ENCODE measurements at places on chromosomes 5 and 9.

DNA sequence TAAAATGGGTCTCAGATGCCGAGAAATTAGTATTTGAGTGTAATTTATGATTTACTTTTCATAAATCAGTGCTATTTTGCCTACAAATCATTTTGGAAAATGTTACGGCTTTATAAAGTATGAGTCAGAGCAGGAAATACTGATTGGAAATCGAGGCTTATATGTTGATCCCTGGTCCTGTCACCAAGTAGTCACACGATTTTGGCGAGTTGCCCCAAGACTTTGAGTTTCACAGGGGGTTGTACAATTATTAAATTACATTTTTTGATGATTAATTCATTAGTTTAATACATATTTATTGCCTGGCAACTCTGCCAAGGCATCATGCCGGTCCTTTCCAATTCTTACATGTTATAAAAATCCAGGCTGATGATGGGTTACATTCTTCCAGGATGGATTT lies 443.9 kb upstream of the KLF4 start:
- no peak for DNase-seq

DNA sequence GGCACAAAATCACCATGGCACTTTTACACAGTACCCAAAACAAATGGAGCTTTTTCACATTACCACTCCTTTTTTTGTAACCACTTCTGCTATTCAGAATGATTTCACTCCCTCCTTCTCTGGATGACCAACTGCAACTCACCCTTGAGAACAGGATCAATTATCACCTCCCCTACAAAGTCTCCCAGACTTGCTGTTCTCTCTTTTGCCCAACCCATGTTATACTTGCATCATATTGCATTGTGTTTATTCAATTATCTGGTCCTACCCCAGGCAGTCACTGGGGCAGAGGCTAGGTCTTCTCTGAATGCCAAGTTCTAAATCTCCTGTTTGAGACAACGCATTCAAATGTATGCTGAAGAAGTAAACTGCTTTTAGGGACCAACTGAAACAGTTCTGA lies 96.0 kb downstream of the GPR21 start:
- no peak for DNase-seq

GRCh38 chr9:86217076-86217755 lies 42.2 kb downstream of the C9orf153 start:
- no peak for DNase-seq

DNA sequence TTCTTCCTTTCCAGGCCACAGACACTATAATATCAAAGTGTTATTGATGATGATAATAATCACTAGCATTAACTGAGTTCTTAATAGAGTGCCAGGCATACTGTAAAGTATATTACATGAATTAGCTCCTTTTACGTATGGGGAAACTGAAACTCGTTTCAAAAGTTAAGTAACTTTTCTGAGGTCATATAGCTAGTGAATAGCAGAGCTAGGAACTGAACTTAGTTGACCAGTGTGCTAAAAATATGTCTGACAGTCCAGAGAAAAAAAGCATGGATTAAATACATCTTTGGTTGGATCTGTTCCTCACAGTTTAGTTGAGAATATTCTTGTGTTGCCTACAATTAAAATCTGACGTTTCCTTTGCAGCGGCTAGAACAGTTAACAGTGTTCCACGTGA lies 18.4 kb upstream of the CATSPER3 start:
- DNase-seq: no peak

GRCh38 chr9:33143241-33143661 lies 23.9 kb downstream of the B4GALT1 start:
- DNase-seq: no peak

DNA sequence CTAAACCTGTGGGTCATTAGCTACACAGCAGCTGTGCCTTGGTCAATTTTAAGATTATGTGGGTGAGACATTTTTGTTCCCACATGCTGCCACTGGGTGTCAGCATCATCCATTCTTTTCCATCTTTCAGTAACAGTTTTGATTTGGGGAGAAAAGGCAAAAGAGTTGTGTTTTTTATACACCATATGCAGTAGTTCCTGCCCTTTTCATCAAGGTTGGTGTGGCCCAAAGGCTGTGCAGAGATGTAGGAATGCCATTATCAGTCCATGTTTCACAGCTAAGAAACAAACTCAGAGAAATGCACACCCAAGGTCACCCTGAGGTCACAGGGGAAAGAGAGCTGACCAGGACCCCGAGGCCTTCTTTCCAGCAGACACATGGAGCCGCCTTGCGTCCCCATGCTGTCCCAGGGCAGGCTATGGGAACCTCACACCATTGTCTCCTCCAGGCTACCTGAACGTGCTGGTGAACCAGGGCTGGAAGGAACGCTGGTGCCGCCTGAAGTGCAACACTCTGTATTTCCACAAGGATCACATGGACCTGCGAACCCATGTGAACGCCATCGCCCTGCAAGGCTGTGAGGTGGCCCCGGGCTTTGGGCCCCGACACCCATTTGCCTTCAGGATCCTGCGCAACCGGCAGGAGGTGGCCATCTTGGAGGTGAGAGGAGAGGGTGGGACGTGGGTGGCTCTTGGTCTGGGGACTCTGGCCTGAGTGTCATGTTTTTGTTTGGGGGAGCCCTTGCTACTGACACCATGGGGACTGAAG lies 27.8 kb upstream of the GRPEL2 start:
- peak; percentile 52 for DNase-seq

DNA sequence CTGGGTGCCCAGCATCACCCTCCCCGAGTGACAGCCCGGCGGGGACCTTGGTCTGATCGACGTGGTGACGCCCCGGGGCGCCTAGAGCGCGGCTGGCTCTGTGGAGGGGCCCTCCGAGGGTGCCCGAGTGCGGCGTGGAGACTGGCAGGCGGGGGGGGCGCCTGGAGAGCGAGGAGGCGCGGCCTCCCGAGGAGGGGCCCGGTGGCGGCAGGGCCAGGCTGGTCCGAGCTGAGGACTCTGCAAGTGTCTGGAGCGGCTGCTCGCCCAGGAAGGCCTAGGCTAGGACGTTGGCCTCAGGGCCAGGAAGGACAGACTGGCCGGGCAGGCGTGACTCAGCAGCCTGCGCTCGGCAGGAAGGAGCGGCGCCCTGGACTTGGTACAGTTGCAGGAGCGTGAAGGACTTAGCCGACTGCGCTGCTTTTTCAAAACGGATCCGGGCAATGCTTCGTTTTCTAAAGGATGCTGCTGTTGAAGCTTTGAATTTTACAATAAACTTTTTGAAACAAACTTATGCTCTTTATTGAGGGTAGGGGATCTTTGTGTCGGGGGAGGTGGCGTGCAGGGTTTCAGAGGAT lies 1.3 kb downstream of the GADD45G start:
- no peak for DNase-seq

DNA sequence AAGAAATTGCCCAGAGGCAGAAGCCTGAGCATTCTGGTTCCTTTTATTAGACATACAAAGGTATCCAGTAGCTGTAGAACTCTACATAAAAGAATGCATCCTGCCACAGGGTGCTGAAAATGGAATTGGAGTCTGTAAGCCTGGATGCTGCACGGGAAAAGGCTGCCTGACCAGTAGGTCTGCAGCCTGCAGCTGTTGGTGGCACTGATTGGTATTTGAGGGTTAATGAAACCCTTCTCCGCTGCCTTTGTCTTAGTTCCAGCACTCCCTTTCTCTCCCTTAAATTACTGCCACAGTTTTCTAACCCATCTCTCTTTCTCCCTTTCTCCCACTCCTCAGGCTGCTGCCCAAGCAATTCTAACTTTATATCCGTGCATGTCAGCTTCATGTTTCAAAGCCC lies 64.7 kb downstream of the BRINP1 start:
- DNase-seq: no peak

- DNase-seq: no peak
Measured at GRCh38 chr9:126642839-126643238, 29.1 kb downstream of the LMX1B start.

DNA sequence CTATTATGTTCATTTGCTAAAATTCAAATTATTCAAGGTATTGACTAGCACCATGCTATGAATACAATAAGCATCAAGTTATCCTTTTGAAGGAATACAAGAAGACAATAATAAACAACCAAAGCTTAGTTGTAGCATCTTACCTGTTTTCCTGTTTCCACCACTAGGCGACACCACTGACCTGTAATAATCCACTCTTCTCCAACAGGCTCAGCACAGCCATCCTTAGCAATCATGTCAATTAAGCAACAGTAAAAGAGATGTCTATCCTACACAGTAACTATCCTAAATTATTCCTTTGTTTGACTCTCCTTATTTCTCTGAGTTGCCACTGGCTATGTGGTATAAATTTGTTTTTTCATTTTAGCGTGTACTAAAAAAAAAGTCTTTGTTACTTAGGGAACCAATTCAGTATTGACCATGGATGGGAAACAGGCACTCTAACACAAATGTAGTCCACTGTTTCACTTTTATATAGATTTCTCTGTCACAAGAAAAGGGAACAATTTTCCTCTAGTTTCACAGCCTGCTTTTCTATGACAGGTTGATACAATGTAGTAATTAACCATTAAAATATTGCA lies 46.2 kb downstream of the PCA3 start:
- peak; percentile 26 for DNase-seq

DNA sequence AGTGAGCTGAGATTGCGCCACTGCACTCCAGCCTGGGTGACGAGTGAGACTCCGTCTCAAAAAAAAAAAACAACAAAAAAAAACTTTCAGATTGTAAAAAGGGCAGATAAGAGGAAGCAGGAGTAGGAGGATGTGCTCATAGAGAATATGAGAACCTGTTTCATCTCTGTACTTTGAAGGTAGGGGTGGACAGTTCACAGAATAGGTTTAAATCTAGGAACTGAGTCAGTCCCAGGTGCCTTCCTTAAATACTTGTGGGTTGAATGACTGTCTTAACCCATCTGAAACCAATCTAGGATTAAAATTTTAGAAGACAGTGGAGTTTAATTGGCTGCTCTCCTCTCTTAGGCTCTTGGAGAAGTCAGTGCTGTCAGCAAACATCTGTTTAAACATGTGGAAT lies 12.4 kb downstream of the POLK start:
- no peak for DNase-seq

DNA sequence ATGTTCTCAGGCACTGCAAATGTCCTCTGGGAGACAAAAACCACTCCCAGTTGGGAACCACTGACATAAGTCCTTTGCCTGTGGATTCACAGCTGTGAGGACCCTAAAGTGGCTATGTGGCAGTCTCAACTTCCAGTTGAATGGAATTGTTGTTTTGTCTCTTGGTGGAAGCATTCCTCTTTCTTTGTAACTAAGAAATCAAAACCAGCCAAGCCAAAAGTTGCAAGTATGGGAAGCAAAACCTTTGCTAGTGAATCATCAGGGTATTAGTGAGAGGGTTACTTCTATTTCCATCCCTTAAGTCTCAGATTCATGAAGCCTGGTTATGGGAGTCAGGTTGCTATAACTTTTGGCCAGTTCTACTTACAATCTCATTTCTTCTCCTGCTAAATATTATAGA lies 49.8 kb upstream of the RPS23 start:
- no peak for DNase-seq

GRCh38 chr5:105330185-105330584 lies 1767.6 kb upstream of the NUDT12 start:
- DNase-seq: no peak

DNA sequence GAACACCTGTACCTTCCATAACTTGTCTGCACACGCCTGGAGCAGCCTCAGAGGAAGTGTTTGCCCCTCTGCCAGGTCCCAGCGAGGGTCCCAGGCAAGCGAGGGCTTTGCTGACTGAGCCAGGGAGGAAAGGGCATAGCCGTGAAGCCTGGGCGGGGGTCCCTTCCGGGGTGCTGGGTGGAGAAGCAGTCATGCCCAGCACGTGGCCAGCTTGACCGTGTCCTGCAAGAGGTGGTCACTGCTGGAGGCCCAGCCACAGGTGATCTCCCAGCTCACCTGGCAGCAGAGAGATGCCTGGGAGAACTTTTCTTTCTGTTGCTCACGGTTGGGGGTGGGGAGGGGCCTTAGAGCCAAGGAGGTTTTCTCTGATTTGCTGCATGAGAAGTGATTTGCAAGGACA lies 195.3 kb downstream of the CACNA1B start:
- DNase-seq: no peak

DNA sequence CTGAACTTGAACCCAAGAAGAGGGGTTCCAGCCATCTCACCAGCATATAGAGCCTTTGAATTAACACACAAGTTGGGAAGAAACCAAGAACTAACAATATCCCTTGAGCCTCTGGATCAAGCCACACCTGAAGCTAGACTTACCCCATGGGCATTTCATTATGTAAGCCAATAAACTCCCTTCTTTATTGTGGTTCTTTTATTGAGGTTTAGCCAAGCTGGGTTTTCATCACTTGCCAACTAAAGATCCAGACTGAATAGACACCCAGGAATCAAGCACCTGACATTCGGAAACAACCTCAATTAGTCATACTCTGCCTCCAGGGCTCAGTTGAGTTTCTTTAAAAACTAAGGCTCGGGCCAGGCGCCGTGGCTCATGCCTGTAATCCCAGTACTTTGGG lies 226.7 kb downstream of the AGTPBP1 start:
- no peak for DNase-seq

DNA sequence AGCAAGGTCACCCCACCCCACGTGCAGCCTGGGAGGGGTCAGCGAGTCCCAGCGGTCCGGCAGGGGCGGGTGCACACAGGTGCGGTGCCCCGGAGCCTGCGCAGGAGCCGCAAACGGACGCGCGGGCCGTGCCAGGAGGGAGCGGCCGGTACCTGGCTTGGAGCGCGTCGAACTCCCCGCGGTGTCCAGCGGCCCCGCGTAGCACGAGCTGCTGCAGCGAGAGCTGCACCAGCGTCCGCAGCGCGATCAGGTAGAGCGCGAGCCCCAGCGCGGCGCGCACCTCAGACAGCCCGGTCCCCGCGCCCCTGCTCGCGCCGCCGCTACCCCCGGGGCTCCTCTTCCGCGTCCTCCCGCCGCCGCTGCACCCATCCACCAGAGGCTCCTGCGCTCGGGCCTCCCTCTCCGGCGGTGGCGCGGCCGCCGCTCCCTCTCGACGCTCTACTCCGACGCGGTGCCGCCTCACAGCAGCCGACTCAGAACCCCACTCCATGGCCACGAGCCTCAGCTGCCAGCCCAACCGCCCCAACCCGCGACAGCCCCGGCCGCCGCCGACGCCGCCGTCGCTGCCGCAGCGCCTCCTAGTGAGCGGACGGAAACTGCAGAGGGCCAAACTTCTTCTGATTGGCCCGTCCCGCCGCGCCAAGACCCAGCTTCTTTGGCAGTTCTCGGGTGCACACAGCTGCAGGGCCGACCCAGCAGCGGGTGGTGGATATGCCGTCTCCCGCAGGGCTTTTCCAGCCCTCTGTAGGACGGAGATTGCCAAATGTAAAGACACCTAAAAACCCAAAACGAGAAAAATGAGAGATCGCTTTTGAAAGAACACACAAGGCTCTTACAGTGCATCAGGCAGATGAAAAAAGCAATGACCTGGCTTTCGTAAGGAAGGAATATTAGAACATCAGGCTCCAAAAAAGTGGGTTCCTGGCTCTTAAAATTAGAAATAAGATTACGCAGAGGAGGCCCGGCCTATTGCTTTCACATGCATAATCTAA lies at the start of gene ERMP1:
Gene ERMP1, minus strand, starts transcription at position 580 of the 992 bp plus-strand sequence. Its CDS starts 90 bp downstream, at position 490.
- DNase-seq: peak; percentile 83

GRCh38 chr9:75658301-75658905 lies 232.1 kb upstream of the PCSK5 start:
- no peak for DNase-seq

DNA sequence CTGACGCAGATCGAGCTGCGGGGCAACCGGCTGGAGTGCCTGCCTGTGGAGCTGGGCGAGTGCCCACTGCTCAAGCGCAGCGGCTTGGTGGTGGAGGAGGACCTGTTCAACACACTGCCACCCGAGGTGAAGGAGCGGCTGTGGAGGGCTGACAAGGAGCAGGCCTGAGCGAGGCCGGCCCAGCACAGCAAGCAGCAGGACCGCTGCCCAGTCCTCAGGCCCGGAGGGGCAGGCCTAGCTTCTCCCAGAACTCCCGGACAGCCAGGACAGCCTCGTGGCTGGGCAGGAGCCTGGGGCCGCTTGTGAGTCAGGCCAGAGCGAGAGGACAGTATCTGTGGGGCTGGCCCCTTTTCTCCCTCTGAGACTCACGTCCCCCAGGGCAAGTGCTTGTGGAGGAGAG lies 4.6 kb upstream of the PHYHD1 start:
- DNase-seq: no peak
